ENCODE measurements at places on chromosomes 3 and 15.

GRCh38 chr15:60313906-60314305, 83.9 kb downstream of the ANXA2 start:
- no peak for DNase-seq

DNA sequence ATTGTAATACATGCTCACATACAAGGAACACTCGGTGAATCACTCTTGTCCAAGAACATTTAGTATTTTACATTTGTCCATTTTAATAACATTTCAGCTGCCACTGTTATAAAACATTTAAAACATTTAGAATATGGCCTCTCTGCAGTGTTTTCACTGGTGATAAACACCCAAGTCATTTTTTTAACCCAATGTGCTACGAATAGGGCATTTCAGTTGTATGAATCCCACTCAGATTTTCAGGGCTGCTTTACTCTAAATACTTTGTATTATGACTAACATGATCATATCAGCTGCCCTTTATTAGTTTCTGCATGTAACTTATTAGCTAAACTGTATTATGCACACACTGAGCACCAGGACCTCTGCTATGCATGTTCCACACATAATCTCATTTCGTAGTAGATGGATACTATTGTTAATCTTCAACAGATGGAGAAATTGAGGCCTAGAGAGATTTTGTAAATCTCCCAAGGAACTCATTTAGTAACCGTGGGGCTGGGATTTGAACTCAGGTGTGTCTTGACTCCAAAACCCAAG, 148.6 kb upstream of the CDIN1 start:
- DNase-seq, result no peak

DNA sequence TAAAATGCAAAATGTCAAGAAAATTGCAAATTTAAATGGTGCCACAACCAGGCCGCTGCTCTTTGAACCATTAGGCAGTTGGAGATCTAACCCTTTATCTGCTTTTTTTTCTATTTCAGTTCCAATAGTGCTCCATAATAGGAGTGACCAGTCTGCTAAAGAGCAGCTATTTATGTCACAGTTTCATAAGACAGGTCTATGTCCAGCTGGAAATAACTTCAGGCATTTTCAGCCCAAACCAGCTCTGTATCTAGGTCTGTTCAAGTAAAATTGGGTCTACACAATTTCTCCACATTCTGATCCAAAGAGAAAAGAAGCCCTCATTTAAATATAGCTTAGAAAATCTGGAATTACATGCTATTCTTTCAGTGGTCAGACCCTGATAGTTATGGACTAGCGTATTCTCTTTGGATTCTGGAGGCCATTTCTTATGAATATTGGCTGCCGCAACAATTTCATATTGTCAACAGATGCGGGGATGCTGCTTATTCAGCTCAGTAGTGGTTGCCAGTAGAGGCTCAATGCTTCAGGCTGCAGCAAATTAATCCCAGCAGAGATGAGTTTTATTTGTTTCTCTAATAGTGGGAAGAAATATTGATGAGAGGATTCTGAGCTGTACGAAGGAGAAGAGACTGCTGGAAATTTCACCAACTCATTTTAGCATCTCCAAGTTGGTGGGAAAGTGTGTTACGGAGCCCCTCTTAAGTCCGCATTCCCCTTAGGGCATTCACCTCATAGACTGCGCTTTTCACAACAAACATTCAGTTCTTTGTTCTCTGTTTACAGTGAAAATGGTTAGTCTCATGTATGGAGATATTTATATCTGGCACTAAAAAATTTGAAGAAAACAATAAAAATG, 887.0 kb downstream of the ROBO1 start:
- DNase-seq, result no peak

DNA sequence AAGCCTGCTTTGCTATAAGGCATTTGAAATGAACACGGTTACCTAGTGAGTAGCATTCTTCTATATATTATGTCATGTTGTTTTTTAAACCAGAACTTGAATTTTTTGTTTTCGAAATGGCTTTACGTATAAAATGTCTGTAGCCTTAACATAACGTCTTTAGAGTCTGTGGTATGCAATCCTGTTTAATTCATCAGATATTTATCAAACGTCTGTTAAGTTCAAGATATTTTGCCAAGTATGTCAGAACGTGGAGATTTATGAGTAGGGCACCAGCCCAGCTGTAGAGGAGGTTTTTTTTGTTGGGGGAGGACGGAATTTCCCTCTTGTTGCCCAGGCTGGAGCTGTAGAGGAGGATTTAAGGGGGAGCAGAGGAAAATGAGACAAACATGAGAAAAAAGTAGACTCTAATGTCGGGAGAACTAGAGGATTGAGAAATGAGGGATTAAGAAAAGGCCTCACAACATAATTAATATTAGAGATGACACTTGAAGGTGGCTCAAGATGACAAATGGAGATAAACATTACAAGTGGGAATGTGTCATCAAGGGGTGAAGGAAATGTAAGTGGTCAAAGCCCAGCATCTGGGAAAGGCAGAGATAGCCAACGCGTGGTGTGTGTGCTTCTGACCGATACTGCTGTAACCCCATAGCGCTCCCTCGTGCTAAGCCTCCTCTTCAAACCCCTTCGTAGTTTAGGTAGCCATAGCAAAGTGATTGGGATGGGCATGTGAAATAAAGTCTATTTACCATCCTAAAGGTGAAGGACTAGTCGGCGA, 154.0 kb upstream of the GOLGA6L4 start:
- no peak for DNase-seq

DNA sequence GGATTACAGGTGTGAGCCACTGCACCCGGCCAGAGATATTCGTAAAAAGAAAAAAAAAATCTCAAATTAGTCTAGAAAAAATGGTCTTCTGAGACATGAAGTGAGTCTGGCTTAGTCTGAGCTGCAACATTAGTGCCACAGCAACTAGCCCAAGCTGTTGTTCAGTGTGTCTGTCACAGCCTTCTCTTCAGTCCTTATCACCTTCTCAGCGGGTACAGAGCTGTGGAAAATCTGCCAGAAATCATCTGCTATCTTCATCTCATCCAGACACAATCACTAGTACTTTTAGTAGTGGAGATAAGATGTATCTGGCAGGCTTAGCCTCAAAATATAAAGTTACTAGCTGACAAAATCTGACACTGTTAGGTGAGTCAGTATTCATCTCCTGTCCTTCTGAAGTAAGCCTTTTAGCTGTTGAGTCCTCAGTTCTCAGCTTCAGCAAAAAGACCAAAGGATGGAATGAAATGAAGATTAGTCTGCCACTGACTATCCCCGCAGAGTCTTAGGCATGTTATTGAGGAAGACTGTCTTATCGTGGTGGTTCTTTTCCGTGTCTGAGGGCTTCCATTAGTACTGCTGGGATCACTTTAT, 120.5 kb upstream of the CGNL1 start:
- DNase-seq, result no peak

GRCh38 chr3:117404730-117405129, 695.2 kb downstream of the TUSC7 start:
- DNase-seq, result no peak

All from stimulated activated CD4-positive, alpha-beta T cell treated with anti-CD3 and anti-CD28 coated beads, Interleukin-2, amount 100 ng/mL, for 4 hours (primary cell).